ENCODE measurements at places on chromosomes 4 and X.

- no peak for DNase-seq
These were observed 459.7 kb downstream of the MID1IP1 start for GRCh38 chrX:39260965-39261364.

- DNase-seq = no peak
These were observed 30.5 kb upstream of the NAP1L5 start for GRCh38 chr4:88728146-88728545.

GRCh38 chr4:7863911-7864681 lies 75.6 kb downstream of the AFAP1 start:
- DNase-seq = no peak

DNA sequence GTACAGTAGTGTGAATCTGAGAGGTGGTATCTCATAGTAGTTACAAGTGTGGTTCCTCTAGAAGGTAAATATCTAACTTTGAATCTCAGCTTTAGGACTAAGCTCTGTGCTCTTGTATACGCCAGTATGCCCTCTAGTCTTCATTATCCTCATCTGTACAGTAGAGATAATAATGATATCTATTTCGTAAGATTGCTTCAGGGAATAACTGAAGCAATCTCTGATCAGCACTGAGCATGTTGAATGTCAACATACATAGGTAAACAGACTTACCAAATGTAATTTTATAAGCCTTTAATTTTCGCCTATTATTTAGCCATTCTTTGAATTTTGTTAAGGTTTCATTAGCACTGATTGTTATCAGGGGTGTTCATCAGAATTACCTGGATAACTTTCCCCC lies 175.2 kb upstream of the ANKRD50 start:
- DNase-seq = no peak

GRCh38 chr4:163063891-163064290 lies 102.8 kb downstream of the NAF1 start:
- DNase-seq = no peak

DNA sequence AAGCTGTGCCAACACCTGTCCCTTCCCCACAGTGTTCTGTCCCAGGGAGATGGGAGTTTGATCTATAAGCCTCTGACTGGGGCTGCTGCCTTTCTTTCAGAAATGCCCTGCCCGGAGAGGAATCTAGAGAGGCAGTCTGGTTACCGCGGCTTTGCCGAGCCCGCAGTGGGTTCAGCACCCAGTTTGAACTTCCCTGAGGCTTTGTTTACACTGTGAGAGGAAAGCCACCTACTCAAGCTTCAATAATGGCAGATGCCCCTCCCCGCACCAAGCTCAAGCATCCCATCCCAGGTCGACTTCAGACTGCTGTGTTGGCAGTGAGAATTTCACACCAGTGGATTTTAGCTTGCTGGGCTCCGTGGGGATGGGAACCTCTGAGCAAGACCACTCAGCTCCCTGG lies 33.3 kb upstream of the ARSJ start:
- no peak for DNase-seq

- DNase-seq = no peak
These were observed 15.0 kb downstream of the BST1 start for GRCh38 chr4:15717657-15718416.

DNA sequence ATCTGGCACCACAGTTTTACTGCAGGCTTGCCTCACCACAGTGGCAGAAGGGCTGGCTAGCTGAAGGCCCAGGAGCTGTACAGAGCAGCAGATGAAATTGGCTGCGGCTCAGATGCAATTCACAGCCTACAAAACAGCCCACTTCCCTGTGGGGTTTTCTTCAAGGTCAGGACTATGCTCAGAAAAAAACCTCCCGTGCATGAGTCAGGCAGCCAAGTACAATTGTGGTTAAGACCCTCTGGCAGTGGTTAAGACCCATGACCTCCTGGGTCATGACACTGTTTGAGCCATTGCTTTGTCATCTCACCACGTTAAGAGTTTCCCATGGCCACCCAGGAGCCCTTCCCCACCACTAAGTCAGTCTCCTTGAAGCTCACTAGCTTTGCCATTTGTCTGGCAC lies 276.3 kb downstream of the HNRNPD start:
- DNase-seq = no peak

- no peak for DNase-seq
These were observed 31.1 kb upstream of the SH3D19 start for GRCh38 chr4:151356510-151356909.

DNA sequence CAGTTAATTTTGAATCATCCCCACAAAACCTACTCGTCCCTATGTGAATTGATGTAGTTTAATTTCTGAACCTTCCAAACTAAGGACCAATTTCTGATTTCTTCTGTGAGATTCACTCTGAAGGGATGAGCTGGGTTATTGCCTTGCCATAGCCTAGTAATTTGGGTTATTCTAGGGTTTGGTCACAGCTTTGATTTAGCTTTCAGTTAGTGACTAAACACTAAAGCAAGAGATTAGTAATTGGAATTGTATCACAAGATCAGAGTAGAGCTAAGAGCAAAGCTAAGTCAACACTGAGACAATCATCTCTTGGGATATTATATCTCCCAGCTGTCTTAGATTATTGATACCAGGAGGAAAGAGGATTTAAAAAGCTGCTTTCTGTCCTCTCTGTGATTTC lies 588.0 kb downstream of the CCSER1 start:
- DNase-seq = no peak

DNA sequence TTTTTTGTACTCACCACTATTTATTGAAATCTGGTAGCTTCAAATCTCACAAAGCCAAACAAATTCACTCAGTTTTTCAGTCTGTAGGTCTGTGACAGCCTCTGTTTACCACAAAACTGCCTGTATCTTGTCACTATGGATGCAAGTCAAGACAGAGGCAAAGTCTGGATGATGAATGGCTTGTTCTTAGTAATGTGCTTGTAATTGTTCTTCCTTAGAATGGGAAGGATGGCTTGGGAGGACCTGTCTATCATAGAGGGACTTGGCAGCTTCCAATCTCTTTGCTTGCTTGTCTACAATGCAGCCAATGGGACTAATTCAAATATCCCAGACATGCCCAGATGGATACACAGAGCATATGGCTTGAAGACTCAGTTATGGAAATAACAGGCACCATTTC lies 141.2 kb upstream of the SCML1 start:
- no peak for DNase-seq

DNA sequence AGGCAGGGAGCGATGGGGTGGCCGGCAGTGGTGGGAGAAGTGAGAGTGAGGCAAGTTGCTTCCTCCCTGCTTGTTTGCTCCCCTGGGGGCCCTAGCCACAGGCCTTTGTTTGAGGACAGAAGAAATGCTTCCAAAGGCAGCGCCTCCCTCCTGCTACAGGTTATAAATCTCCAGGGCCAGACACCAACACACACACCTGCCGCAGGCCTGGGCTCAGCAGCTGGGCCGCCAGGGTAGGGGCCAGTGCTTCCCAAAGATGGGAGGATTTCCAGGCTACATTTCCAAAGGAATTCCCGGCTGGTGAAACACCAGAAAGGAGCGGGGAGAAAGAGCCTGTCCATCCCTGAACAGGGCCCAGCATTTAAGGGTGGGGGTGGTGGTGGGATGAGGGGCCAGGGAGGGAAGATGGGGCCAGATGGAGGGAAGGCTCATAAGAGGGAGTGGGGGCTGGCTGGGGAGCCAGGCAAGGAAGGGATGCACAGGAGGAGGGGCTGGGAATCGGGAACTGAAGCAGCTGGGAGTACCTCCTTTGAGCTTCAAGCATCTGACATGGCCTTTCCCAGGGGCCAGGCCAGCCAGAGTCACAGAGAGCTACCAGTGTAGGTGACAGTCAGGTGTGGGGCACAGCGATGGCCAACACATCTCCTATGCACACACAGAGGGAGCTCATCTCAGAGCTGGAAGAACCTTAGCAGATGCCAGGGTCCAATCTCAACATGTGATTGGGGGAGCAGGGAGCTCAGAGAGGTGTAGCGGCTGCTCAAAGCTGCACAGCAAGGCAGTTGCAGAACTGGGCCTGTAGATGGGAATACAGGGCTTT lies 143.9 kb downstream of the PJA1 start:
- no peak for DNase-seq

DNA sequence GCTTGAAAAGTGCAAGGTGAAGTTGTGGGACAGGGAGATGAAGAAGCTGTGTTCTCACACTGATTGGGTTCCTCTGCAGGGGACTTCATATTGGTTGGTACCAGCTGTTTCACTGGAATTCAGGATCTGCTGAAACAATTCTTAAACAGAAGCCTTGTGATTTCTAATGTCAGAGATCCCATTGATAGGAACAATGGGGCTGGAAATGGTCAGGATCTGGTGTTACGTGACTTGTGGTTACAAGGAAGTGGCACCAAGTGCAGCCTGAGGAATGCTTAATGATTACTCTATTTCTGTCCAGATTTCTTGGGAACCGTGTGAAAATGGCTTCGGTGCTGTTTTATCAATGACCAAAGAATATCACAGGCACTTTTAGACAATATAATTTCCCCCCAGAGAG lies 68.1 kb downstream of the MOSPD2 start:
- DNase-seq = no peak

DNA sequence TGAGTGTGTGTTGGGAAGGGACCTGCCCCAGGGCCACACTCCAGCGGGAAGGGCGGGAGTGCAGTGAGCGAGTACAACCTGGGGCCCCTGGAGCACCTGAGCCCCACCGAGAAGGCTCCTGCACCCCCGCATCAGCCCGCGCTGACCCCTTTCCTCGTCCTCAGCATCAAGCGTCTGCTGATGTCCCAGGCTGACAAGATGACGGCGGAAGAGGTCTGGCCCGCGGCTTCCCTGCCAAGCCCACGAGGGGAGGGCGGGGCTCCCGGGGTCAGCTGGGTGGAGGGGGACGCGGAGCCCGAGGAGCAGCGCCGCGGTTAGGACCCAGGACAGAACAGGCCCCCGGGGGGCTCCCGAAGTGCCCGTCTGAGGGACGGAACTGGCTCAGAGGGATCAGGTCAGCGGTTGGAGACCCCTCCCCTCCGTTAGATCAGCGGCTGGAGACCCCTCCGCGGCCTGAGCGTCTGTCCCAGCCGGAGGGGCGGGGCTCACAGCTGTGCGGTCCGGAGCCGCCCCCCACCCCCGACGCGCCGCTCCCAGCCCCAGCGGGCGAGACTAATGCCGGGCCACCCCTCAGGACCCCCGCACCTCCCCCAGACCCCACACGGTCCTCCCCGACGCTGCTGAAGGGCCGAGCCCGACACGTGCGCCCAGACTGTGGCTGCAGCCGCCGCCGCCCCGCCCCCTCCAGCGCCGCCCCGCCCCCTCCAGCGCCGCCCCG lies 6.7 kb downstream of the MYL5 start:
- DNase-seq = no peak

GRCh38 chrX:9302381-9302780 lies 162.5 kb upstream of the TBL1X start:
- DNase-seq = no peak

DNA sequence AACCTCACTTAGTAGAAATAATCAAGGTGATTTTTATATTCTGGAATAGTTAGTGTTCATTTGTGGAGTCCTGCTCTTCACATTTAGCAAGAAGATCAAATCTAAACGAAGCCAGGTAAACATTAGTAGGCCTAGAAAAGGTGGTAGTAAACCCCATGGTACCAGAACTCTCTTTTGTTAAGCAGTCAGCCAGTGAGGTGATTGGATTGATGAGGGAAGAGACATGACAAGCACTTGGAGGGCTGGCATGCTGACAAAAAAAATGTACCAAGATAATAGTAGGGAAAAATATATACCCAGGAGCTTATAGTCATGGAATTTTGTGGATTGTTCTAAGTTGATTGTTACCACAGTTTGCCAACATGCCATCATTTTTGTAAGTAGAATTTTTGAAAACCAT lies 163.8 kb downstream of the BANK1 start:
- no peak for DNase-seq

DNA sequence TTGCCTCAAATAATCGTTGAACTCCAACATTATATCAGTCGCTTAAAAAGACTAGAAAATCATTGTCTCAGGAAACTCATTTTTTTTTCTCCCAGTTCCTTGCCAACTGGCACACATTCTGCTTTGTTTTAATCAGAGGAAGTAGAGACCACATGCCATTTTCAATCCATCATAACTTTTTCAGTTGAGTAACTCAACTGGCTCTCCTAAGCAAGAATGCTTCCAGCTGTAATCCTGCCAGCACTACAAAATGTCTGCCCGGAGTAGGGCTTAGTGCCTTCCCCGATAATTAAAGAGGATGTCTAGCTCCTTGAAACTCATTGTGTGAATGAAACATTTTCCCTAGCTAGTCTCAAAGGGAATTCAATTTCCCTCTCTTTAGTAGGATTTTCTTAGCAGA lies 33.0 kb downstream of the FREM3 start:
- no peak for DNase-seq

DNA sequence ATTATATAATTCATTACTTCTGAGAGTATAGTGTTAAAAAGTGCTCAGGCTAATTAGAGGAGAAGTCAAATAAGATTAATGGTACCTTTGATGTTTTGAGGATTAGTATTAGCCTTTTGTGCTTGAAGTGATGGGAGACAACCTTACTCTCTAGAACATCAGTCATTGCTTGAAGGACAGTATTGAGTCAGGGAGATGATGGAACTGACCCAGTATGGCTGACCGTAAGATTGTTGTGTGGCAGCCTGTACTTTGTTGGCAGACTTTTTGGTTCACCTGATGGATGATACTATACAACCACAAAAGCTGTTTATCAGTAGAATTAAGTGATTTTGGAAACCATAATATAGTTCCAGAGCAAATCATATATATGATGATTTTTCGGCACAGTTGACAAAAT lies 9.9 kb downstream of the OGT start:
- no peak for DNase-seq

GRCh38 chr4:48557478-48557877 lies 67.4 kb downstream of the ZAR1 start:
- DNase-seq = no peak
